H4 (cell line): ENCODE measurements at places on chromosomes 2 and 18. TPM values are rescaled to one million over a fixed set of nuclear protein-coding genes. Genes with fewer than 3 reads are reported as not detected.
A peak's percentile ranks its signal among the peaks of the same experiment; 100 is the strongest.

DNA sequence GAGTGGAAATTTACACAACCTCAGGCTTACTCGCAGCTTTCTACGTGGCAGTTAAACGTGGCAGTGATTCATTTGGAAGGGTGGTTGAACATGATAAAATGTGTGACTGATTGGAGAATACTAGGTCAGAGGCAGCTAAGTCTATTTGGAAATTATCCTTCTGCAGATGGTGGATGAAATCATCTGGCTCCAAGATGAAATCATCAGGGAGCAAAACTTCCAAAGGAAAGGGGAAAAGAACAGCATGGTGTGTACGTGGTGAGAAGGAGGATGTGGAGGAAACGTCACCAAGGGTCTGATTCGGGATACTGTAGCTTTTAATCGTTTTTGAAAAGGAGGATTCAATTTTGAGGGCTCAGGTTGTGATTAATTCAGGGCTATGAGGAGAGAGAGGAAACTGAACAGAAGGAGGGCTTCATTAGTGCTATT is 47.9 kb downstream of the COL3A1 start:
- no peak for DNase-seq

- DNase-seq: peak; percentile 13
Measured at GRCh38 chr2:211144078-211144477, 587.7 kb downstream of the CPS1 start.

GRCh38 chr2:84940088-84940470 is 30.9 kb upstream of the KCMF1 start:
- DNase-seq: no peak

The ACMSD gene
- not detected in 2 replicates for total RNA-seq

The CNTNAP5 gene
- not detected in 2 replicates for total RNA-seq

The DSG4 gene
- not detected in 2 replicates for total RNA-seq
